Fibroblast of gingiva (primary cell): ENCODE measurements at places on chromosomes 5 and 9.

DNA sequence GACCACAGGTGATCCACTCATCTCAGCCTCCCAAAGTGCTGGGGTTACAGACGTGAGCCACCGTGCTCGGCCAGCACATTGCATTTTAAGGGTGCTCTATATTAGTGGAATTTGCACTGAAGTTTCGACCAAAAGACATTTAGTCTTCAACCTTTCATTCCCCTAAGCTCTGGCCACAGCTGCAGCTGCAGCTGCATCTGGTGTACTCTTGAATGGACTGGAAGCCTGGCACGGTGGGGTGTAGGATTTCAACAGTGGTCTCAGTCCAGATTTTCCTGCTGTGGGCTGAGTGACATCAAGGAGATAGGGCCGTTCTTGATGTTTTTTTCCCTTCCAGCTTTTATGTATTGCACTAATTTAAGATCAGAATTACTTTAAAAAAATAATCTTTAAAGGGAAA is 255.2 kb downstream of the PDZD2 start:
- DNase-seq, result no peak

DNA sequence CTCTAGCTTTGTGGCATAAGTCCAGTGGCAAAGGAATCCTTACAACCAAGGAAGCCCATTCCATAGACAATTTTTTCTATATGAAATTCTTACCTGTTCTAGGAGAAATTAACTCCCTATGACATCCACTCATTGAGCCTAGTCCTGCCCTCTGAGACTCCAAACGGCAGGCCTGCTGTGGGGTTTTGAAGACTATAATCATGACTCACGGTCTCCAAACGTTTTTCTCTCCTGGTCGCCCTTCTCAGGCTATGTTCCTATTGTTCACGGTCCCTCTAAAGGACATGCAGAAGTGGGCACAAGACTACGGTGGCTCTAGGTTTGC is 611 bp downstream of the EXOSC3 start:
- no peak for DNase-seq

- DNase-seq, result peak; percentile 25
These were observed 4.8 kb upstream of the CHSY3 start for GRCh38 chr5:129899454-129899853.

- no peak for DNase-seq
These were observed 534.3 kb upstream of the RORB start for GRCh38 chr9:73962792-73963191.

DNA sequence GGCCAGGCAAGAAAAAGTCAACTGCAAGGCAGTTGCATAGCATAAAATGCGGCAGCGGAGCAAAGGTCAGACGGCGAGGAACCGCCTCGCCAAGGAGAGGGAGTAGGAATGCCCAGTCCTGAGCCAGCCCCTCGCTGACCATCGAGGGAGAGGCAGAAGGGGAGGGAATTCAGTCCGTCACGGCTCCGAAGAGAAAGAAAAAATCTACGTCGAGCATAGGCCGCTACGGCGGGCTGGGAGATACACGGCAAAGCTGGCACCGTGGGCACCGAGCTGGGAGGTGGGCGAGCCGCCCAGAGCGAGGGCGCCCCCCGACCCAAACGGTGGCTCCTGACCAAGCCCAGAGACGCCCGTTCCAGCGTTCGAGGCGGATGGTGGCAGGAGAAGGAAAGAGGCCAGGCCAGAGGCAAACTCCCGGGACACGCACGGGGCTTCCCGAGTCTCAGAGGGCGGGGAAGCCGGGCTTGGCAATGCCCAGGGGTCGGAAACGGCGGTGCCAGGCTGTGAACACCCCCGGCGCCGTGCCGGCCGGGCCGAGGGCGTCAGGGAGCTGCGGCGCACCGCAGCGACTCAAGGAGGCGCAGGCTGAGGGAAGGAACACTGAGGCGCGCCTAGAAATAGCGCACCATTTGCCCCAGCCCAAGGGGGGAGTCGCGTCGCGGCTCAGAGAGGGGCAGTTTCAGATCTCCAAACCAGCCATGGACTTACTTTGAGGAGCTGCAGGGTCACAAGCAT is 518 bp downstream of the SPRY4 start:
- peak; percentile 71 for DNase-seq

DNA sequence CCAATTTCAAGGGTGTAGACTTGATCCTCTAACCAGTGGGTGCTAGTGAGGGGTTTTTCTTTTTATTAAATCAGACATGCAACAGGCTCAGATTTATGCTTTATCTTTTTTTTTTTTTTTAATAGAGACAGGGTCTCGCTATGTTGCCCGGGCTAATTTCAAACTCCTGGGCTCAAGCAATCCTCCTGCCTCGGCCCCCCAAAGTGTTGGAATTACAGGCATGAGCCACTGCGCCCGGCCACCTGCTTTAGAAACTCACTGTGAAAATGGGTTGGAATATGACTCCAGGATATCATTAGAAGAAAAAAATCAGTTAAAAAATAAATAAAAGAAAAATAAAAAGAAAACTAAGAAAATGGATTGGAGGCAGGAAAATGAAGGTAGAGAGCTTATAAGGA is 50.7 kb downstream of the STOM start:
- no peak for DNase-seq

- DNase-seq, result no peak
These were observed 4.0 kb downstream of the ST6GALNAC4 start for GRCh38 chr9:127912882-127913281.

GRCh38 chr9:28215536-28216299 is 642.4 kb upstream of the C9orf72 start:
- DNase-seq, result no peak

DNA sequence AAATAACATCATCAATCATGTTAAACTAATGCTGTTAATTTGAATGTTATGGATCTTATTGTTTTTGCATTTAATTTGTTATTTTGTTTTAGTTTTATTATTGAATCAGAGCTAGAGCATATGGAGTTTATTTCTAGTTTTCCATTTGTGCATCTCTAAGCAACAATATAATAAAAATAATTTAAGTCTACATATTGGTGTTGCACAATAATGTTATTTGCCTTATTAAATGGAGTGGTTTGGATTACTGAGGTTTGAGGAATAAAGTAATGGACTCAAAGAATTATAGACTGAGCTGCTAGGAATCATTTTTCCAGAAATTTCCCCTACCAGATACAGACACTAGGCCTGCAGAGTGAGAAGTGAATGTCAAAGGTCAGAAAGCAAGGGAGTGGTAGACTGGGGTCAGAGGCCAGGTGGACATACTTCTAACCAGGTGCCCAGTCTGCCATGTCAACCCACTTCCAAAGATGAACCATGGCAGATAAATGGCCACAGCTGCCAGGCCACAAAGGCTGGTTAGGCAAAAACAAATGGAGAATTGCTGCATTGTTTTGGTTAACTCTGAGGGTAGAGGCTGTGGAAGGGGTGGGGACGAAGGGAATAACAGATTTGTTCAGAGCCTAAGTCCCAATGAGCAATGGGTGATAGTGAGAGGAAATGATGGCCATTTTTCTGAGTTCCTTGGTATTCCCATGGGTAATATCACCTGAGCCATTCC is 113.1 kb downstream of the FBXL7 start:
- DNase-seq, result no peak

DNA sequence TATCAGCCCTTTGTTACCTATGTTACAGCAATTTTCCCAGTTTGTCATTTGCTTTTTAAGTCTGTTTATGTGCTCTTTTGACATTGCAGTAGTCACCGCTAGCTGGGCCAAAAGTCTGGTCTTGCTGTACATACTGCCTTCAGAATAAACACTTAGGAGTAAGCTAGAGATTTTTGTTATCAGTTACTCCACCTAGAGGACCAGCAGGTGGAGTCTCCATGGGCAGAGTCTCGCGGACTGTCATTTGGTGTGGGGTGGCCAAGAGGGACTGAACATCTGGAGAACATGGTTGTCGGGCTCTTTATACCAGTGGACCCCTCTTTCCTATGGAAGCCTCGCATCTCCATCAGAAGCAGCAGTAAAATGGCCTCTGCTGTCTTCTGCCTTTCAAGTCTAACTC is 10.8 kb upstream of the MGAT1 start:
- no peak for DNase-seq

GRCh38 chr9:130701059-130702022 is 7.8 kb downstream of the EXOSC2 start:
- DNase-seq, result peak; percentile 92

GRCh38 chr5:163908253-163908652 is 402.8 kb downstream of the MAT2B start:
- no peak for DNase-seq

DNA sequence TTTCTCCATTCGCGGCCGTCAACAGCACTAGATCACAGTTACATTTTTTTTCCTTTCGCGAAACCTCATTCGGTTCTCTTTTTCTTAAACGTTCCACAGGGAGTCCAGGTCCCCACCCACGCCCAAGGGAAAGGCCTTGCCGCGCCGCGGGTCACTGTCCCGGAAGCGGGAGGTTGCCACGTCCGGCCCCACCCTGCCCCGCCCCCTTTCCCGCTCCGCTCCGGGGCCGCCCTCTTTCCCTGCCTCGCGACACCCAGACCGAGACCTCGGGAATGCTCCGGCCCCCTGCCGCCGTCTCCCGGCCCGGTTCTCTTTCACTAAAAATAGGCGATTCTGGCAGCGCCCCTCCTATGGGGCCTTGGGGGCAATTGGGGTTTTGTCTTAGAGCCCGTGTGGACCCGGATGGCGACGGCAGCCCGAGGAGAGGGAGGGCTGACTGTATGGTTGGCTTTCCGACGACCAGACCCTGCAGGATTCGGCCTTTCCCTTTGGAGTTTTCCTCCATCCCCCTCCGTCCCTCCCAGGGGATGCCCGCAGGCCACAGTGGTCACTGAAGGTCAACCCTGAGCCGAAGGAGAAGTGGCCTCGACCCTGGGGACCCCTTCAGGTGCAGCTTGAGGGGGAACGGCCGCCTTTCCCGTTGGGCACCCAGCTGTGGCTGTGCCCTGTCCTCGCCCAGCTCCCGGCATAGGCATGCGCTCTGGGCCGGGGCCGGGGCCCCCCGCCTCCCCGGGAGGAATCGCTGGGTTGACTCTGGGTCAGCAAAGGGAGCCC is 2.8 kb upstream of the RACK1 start:
- peak; percentile 89 for DNase-seq

DNA sequence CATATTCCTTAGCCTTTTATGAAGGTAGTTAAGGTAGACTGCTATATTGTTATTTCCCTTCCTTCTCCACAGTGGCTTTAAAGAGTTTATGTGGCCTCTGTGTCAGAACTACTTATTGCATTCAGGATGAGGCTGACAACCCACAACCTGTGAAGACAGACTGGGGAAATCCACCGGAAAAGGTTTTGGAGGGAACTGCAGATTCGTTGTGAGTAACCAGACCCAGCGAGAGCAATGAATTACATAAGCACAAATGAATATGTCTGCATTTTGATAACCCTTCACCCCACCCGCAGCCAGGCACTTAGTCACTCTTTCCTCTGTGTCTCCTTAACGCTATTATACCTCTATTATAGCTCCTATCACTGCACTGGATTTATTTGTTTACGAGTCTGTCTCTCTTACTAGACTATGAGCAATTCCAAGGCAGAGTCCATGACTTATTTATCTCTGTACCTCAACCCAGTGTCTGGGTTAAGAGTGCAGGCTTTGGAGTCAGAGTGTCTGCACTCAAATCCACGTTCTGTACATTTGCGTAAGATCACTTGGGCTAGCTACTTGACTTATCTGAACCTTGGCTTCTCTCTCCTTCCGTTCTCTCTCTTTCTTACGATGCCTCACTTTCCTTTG is 19.2 kb downstream of the KCTD16 start:
- DNase-seq, result no peak

DNA sequence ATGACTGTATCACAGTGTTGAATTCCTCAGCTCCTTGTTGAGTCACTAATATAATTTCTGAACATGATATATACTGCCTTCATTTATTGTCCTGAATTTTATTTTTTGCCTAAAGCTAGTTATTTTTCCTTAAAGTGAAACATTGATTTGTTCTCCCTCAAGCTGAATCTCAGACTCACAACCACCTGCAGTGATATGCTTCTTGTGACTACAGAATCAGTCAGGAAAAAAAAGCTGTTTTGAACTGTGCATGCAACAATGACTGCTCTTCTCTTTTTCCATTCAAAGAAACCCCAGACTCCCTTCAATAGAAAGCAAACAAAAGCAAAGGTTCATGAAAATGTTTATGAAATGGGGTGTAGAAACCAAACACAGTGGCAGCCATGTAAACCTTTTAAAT is 470.2 kb upstream of the CHD1 start:
- DNase-seq, result no peak

DNA sequence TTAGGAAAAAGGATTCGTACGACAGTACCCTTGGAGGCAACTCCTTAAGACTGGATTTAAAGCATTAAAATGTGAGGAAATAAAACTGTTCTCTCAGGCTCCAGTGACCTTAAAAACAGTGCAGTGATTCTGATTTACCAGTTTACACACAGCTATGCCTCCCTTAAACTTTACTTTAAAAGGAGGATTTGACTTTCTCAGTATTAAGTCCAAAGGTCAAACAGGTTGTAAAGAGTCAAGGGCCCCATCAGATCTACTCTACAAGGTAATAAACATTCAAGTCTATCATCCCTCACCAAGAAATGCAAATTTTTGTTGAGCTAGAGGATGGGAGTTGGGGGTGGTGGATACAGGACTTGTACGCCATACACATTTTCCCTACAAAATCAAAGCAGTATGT is 75.2 kb downstream of the ELAVL2 start:
- no peak for DNase-seq

DNA sequence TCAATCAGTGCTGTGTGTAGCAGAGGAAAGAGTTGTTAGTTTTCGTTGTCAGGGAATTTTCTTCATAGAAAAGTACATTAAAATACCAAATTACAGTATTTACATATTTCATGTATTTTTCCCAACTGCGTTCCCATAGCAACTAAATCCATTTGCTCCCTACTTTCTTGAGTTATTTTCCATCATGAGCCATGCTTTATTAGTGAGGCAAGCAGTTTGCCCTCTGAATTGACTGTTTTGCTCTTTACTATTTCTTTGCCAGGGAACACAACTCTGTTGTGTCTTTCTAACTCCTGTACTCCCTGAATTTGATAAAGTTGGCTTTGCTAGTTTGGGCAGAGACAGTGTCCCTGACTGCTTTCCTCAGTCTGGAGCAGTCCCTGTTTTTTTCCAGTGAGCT is 276.2 kb upstream of the SLC30A5 start:
- DNase-seq, result no peak

DNA sequence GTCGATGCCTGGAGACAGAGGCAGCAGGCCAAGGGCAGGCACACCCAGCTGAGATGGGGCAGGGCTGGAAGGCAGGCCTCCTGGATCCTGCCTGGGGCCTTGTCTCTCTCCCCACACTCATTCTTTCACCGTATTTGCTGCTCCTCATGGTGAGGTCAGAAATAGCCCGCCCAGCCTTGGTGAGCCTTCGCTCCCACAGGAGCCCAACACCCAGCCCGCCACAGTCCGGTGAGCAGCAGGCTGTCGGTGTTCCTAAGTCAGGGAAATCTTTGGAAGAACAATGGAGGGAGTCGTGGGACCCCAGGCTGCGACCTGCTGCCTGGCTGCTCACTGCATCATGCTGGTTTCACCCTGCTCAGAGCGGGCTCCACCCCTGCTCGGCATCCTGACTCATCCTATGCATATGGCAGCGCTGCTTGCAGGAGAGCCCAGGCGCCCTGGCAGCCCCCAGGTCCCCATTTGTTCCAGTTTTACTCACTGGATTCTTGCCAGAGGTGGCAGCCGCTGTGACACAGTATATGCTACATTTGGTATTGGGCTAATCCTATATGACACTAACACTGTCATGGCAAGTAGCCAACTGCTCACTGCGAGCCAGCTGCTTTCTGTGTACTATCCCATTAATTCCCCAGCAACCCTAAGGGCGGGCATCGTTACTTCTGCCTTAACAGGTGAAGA is 53.2 kb upstream of the NCS1 start:
- no peak for DNase-seq
